ENCODE measurements at places on chromosomes 5 and 9. TPM values are rescaled to one million over a fixed set of nuclear protein-coding genes. Genes with fewer than 3 reads are reported as not detected.

GRCh38 chr5:77087484-77088261, 588 bp upstream of the ZBED3 start:
- DNase-seq, result no peak

- no peak for DNase-seq
These were observed 428.8 kb downstream of the BRINP1 start for GRCh38 chr9:118940473-118940872.

GRCh38 chr9:108809269-108809668, 46.5 kb downstream of the ACTL7B start:
- no peak for DNase-seq

DNA sequence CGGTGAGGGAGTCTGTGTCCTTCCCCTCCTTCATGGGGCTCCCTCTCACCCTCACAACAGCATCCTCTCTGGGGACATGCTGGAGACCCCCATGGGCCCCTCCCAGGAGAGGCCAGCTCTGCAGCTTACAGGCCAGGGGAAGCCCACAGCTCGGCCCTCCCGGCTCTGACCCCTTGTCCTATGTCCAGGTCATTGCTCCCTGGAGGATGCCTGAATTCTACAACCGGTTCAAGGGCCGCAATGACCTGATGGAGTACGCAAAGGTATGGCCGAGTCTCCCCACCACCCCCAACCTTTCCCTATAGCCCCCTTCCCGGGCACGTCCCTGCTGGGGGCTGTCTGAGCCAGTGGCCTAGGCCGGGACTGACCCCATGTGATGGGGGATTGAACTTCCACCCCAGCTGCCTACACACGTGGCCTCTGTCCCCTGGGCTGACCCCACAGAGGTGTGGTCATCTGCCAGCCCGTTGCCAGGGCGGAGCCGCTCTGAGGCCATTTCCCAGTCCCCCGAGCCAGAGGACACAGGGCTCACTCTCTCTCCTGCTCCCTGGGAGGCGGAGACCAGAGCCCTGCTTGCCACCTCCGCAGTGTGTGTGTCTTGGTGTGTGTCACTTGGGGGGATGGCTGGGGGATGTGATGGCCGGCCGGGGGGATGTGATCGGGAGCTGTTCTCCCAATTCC, 21.9 kb downstream of the ASS1 start:
- no peak for DNase-seq

DNA sequence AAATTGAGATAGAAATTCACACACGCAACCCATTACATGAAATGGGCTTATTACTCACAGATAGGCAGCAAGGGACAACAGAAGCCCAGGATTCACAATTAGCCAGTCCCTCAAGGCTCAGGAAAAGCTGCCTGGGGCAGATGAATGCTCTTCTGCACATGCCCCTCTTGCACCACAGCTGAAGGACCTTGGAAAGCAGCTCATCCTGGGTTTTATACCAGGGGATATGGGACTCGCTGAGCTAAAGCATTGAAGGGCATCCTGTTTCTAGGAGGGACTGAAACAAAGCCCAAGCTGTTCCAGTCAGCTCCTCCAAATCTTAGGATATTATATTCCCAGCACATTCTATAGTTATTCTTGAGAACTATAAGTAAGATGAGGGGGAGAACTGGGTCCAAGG, 15.7 kb upstream of the TTC1 start:
- DNase-seq, result no peak

- DNase-seq, result no peak
These were observed 283.9 kb downstream of the PBX3 start for GRCh38 chr9:126031116-126031515.

- no peak for DNase-seq
These were observed 13.0 kb upstream of the OSMR start for GRCh38 chr5:38832810-38833209.

GRCh38 chr9:107639426-107639825, 149.9 kb upstream of the KLF4 start:
- DNase-seq, result no peak

DNA sequence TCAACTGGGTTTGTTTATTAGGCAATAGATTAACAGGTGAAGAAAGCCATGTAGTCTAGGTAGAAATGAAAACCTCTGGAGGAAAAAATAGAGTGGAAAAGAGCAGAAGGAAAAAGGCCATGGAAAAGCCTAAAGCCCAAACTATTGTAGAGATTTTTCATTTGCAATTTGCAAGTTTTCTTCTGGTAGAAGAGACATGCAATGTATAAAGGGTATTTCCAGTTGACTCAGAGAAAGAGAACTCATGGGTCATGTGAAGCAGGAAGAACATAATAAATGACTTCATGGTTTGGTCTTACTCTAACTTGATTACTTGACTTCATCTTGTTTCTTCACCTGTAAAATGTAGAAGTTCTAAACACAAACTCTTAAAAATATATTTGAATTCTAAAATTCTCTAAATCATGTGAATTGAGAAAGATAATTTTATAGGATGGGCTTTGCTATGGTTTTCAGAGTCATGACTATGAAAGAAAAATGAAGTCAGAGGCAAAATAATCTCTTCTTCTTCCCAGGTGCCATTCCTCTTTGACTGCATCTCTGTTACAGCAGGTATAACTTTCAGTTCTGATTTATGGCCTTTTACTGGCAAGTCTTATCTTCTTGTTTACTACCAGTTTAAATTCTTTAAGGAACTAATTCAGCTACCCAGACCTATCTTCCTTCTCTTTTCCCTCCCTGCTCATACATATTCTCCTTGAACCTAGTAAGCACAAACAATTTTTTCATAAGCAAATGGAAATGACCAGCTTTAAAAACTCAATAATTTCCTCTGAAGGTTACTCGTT, 47.7 kb upstream of the TMC1 start:
- DNase-seq, result no peak

- no peak for DNase-seq
These were observed 305.8 kb upstream of the SMARCA2 start for GRCh38 chr9:1709347-1709746.

- no peak for DNase-seq
These were observed 12.6 kb downstream of the UNC5A start for GRCh38 chr5:176822793-176823481.

- DNase-seq, result no peak
These were observed 75.9 kb upstream of the HTR4 start for GRCh38 chr5:148730270-148730669.

DNA sequence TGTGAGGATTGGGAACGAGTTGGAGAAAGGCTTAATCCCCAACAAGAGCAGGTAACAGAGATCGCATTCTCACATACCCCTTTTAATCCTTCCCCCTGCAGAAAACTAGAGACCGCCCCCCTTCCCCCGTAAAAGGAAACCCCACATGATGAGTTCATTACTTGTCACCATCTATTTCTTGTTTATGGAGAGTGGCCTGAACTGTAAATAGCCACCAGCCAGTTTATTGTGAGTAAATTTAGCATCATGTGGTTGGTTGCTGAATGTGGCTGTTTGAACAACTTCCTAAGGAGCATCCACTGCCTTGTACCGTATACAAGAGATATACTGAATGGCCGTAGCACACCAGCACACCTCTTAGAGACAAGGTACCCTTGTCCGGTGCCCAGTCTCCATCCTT, 62.1 kb downstream of the TJP2 start:
- no peak for DNase-seq

DNA sequence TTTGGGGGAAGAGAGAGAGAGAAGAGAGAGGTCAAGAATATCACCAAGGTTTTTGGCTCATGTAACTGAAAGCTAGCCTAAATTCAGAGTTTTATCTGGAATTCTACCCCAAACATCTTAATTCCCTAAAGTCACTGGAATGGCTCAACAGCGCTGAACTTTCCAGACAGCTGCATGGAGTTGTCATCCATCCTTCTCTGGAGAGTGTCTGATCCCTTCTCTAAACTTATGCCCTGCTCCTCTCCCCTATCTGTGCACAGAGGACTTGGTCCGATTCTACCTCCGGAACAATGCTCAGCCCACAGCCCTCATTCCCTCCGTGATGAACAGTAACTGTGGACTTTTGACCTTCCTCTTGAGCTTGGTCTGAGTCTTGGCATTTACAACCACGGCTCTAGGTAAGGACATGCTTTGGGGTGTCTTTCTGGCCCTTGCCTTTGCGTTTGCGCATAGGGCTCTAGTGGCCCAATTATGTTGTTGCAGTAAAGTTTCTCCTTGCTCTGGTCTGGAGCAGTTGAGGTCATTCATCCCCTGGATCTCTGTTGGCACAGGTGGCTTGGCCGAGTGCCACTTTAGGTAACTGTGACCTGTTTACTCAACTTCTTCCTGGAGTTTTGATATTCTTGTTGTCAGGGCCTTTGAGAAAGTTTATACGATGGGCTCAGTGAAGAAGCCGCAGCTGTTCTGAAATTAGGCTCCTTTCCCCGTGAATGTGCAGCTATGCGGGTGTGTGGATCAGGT, 18.3 kb upstream of the CD180 start:
- DNase-seq, result no peak

Gene LCN12
- total RNA-seq, result 4.2 TPM

Gene PIP5K1B
- total RNA-seq, result 0.20 TPM

Gene GGTA1
- not detected for total RNA-seq

Gene CTXN3
- not detected for total RNA-seq

Gene FREM1
- total RNA-seq, result 0.12 TPM

Gene IL4
- not detected for total RNA-seq

Gene PPP3R2
- not detected for total RNA-seq

Gene EPB41L4A
- total RNA-seq, result 2.8 TPM

Gene PSAT1
- total RNA-seq, result 226 TPM

Measured in HCT116 (cell line).